ENCODE measurements at places on chromosomes 7 and 10.

DNA sequence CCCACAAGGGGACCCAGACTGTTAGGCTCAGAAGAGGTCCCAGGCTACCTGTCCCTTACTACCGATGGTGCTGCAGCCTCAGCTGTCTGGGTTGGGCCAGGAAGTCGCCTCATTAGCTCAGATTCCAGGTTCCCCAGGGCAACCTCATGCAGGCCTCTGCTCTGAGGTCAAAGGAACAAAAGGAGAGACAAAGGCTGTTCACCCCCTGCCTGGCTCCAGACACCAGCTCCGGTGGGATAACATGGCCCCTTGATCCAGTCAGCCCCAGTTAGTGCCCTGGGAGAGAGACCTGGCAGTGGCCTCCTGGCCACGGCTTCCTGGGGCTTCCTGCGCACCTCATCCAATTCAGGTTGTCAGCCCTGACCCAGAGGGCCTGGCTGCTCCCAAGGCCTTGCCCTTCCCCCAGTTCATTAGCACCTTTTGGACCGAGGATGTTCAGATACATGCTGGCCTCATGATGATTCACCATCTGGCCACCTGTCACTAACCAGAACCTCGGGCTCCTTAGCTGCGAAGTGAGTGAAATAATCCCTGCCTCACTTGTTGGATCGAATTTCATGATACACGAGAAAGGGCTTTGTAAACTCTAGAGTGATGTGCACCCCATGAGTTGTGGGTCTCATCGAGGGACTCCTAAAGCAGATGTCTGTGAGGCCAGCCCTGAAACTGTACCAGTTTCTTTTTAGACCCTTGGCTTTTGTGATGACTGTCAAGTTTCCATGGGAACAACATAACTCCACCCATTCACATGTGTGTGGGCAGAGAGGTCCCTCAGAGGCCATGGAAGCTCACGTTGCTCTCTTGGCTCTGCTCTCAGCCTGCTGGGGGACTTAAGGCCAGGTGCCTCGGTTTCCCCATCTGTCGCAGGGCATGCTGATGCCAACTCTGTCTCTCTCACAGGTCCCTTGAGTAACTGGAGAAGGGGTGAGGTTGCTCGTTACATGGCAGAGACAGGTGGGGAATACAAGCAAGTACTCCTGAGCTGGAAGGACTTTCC, 79.5 kb upstream of the PCBD1 start:
- DNase-seq = no peak

GRCh38 chr7:158070222-158070920, 517.3 kb downstream of the PTPRN2 start:
- DNase-seq = no peak

DNA sequence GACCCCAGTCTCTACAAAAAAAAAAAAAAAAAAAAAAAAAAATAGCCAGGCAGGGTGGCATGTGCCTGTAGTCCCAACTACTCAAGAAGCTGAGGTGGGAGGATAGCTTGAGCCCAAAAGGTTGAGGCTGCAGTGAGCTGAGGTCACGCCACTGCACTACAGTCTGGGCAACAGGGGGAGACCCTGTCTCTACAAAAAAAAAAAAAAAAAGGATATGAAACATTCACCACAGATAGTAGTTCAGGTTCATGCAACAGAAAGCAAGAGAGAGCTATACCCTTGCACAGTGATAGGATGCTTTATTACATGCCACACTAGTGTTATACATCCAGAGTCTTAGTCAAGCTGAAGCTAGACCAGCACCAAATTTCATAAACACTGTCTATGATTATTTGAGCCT, 148.4 kb upstream of the KAT6B start:
- DNase-seq = no peak

GRCh38 chr10:113985297-113985844, 58.3 kb upstream of the ADRB1 start:
- no peak for DNase-seq

- DNase-seq = no peak
Observed at GRCh38 chr10:91159254-91159783, 61.1 kb upstream of the PCGF5 start.

GRCh38 chr7:140625908-140626868, 14.4 kb downstream of the DENND2A start:
- peak; percentile 74 for DNase-seq

DNA sequence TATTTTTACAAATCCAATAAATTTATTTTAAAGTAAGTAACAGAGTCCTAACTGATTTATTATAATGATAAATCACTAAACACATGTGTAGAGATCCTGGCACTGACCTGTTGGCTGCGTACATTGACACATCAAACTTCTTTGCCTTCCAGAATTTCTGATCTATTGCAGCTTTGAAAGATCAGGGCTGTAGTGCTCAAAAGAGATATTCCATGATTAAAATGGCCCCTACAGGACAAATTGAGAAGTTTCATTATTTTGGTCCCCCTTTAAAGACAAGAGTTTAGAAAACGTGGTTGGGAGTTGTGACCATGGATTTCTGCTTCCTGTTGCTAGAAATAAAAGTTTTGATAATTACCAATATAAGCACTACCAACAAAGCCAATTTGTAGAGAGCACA, 87.7 kb upstream of the PDK4 start:
- no peak for DNase-seq

DNA sequence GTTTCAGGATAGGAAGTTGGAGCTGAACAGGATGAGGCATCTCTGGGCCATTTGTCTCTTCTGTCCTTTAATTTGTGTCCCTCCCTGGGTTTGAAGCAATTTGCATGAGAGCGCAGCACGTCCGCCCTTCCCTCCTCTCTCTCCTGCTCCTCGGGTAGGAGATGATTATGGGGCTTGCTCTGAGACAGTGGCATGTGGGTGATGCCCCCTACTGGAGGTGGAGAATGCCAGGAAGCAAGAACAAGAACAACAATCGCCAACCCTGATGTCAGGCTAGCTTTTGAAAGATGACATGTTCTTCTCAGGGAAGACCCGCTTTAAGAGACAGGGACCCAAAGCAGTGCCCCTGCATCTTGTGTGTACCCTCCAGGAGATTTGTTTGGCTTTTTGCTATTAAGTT, 63.9 kb upstream of the LOXL4 start:
- DNase-seq = no peak

DNA sequence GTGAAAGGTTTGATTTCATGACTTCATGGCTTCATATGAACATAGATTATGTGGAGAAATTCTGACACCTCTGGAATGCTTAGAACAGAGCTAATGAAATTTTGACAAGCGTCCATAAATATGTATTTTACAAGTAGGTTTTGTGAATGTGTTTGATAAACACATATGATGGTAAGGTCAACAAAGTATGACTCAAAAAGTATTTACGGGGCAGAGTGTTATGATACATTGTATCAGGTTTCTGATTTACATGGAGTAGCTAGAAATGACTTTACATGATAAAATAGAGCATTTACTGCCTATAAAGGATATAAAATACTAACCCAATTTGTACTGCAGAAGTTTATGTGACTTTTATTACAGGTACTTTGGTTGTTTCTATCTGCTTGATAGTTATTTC, 206.3 kb downstream of the MDFIC start:
- DNase-seq = no peak

DNA sequence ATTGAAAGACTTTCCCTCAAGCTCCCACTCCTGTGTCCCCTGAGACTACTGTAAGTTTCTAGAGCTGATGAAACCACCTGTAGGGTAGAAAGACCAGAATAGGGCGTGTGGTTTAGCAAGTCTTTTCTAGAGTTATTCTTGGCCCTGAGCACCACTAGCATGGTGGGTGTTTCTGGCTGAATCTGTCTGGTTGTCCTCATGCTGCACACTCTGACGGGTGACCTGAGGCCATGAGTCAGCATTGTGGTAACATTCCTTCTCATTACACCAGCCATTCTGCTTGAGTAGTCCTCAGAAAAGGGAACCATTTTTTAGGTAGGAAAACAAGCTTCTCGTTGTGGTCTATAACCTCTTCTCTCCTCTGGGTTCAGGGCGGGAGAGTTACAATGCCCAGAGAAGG, 250.3 kb downstream of the SNX13 start:
- no peak for DNase-seq

GRCh38 chr10:30215141-30215540, 133.9 kb downstream of the MTPAP start:
- no peak for DNase-seq

DNA sequence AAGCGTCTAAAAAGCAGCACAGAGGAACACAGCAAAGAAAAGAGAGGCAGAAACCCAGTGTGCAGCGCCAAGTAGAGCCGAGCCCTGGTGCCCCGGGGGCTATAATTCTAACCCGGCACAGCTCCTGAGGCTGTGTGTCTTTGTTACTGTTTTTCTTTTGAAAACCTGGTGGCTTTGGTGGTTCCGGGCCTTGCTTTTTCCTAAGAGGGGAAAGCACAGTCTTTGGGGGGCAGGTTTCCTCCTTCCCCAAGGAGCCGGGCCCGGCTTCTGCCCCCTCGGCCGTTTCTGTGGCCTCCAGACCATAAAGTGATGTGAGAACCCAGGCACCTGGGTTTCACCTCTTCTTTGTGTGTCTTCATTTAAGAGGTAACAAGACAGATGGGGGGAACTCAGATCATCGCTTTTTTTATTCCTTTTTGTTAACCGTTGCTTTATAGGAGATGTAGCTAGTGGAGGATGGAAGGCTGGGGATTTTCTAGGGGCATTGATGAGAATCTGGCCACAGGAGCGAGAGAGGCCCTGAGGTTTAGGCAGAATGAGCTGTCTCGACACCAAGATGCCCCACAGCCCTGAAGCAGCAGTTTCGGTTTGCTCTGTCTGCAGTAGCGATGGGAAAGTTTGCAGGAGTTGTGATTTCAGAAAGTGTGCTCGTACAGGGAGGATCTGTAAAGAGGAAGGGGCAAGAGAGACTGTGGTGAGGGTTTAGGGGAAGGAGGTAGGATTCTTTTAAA, 367.8 kb upstream of the GALNT17 start:
- DNase-seq = no peak

DNA sequence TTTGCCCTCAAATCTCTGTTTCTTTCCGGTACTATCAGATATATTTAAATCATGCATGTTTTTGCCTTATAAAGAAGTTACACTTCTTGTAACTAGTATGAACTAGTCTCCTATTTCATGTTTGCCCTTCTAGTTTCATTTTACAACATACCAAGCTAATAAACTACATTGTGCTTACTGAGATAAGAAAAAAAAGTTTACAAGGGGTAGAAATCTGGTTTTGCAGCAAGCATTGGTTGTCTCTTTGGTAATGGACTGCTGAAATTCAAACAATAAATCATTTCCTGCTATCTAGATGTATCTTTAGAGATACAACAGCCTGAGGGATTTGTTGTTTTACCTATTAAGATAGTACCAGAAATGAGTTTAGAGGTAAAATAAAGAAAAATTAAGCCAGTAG, 18.8 kb downstream of the PTTG1IP2 start:
- no peak for DNase-seq

GRCh38 chr7:105680505-105681187, 99.4 kb upstream of the EFCAB10 start:
- DNase-seq = no peak

GRCh38 chr10:5546891-5547680, 22.3 kb downstream of the CALML3 start:
- DNase-seq = no peak

DNA sequence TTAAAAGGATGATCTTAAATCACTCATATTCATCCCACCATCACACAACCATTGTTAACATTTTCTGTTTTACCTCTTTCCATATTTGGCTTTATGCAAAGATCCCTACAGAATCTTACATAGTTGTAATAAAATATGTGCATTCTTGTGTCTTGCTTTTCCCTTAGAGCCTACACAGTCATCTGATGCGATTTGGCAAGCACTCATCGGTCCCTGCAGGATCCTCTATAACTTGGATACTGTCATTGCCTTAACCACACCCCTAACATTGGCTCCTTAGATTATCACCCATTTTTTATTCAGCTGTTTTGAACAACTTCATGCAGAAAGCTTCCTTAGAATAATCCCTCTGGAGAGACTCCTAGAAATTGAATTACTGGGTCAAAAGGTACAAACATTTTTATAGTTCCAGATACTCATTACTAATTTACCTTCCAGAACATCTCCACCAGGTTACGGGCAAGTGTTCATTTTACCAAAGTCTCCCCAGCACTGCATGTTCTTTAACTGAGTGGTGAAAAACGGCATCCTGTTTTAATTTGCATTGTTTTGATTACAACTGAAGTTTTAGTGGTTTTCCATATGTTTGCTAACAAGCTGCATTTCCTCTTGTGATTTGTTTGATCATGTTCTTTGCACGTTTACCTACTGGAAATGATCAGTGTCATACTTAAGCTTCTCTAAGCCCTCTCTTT, 268.3 kb downstream of the GRID1 start:
- DNase-seq = no peak

- DNase-seq = no peak
Observed at GRCh38 chr10:48257407-48257961, 17.0 kb downstream of the FRMPD2 start.

- no peak for DNase-seq
Observed at GRCh38 chr10:350981-351501, 215.8 kb downstream of the ZMYND11 start.

- no peak for DNase-seq
Observed at GRCh38 chr7:157224627-157225026, 85.9 kb downstream of the UBE3C start.

DNA sequence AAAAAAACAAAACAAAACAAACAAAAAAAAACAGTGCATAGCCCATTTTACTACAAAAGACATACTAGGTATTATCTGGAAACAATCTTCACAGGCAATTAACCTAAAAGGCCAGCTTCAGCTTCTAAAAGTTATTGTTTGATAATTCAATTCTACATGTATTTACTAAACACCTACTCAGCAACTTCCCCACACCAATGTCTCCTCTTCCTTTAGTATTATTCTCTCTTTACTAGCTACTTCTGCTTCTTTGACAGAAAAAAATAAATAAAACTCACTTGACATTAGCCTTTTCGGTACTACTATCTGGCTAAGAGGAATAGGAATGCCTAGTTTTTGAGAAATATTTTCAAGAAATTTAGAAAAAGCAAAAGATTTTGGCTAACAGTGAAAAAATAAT, 2.8 kb downstream of the TM9SF3 start:
- no peak for DNase-seq

- no peak for DNase-seq
Observed at GRCh38 chr7:130275826-130276297, 9.2 kb downstream of the CPA2 start.

DNA sequence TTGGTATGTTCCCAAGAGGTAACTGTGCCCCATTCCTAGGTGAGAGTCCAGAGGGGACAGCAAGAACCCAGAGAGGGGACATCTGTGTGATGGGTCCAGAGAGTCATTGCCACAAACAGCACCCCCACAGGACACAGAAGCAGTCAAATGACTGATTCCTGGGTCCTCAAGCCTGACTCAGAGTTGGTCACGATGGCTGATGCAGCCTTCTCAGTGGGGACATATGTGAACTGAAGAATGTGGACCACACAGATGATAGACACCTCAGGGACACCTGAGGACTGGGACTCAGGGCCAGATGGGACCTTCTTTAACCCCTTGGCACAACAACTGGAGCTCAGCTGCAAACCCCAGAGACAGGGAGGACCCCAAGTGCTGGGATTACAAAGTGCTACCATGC, 96.5 kb downstream of the STRA8 start:
- no peak for DNase-seq
